ENCODE measurements at places on chromosomes 7 and 10. TPM values are rescaled to one million over a fixed set of nuclear protein-coding genes. Genes with fewer than 3 reads are reported as not detected.

DNA sequence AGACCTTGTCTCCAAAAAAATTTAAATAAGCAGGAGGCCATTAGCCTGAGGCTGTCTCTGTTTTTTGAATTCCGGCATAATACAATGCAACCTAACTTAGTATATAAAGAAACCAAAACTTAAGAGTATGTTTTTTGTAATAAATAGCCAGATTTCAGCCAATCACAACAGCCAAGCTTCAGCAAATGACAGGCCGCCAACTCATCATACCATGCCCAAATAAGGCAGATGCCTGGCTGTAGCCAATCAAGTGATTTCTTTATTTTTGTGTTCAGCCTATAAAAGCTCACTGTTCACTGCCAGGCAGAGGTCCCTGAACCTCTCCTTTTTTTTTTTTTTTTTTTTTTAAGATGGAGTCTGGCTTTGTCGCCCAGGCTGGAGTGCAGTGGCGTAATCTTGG, 12.7 kb upstream of the PURB start:
- DNase-seq, result no peak

DNA sequence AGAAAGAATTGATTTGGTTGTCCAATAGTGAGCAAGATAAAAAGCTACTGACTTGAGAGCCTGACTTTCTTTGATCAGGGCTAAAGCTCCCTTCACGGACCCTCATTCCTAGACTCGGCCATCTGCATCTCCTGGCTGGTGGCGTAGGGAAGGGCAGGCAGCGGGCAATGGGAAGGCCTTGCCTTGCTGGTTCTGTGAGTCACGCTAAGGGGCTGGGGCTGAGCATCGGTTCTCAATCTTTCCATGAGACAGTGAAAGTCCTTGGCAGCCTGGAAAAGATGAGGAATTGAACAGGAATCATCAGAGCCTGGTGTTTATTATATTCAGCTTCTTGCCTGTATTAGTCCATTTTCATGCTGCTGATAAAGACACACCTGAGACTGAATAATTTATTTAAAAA, 475.3 kb downstream of the PLXNA4 start:
- DNase-seq, result no peak

GRCh38 chr10:102704915-102705314, 9.3 kb downstream of the ARL3 start:
- no peak for DNase-seq

DNA sequence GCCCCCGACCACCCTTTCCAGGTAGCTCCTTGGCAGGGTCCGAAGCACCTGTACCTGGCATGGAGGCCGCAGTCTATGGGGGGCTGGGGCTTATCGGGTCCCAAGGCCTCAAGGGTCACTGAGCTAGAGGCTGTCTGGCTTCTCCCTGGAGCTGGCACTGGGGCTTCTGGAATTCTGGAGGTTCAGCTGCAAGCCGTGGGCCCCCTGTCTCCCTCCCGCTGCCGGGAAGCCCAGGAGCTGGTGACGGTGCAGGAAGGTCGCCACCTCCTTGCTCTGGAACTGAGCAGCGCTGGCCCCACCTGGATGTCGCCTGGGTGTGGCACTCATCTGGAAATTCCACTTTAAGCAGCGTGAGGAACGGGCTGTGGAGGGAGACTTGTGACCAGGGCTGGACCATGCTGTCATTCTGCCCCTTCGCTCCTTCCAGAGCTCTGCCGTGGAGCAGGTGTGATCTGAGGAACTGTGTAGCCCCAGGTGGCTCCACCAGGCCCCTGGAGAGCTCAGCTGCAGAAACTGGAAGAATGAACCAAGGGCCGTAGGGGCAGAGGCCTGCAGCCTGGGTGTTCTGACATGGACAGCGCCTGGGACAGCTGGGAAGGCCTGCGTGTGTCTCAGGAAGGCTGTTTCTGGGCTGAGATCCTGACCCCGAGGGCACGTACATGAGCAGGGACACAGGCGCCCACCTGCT, 129.7 kb upstream of the PPP2R2D start:
- DNase-seq, result no peak

The TRIM50 gene
- not detected for total RNA-seq

The SPDYE9 gene
- not detected for total RNA-seq

- no peak for DNase-seq
Observed at GRCh38 chr7:79458796-79459195, 5.3 kb upstream of the MAGI2 start.

GRCh38 chr7:26441611-26442277, 150.1 kb downstream of the SNX10 start:
- DNase-seq, result no peak

GRCh38 chr10:110011681-110012080, 3.9 kb downstream of the ADD3 start:
- DNase-seq, result no peak

DNA sequence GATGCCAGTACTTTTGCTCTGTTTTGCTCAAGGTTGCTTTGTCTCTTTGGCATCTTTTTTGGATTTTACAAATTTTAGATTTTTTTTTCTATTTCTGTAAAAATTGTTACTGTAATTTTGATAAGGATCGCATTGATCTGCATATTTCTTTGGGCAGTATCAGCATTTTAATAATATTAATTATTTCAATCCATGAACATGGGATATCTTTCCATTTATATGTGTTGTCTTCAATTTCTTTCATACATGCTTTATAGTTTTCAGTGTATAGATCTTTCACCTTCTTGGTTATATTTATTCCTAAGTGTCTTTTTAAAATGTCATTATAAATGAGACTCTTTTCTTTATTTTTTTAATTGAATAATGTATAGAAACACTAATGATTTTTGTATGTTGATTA, 301.6 kb upstream of the SEMA3D start:
- no peak for DNase-seq

The HIF1AN gene
- 11.8 TPM for total RNA-seq

The UNCX gene
- total RNA-seq, result not detected

- no peak for DNase-seq
Observed at GRCh38 chr7:32153006-32153405, 82.8 kb upstream of the PDE1C start.
